ENCODE measurements at places on chromosomes 12 and 14. TPM values are rescaled to one million over a fixed set of nuclear protein-coding genes. Genes with fewer than 3 reads are reported as not detected.

Gene KERA
- total RNA-seq, result not detected

Gene AICDA
- not detected for total RNA-seq

Gene CLBA1
- total RNA-seq, result 13.9 TPM

Gene CEP128
- 5.7 TPM for total RNA-seq

Gene OTX2
- not detected for total RNA-seq

Gene CD4
- total RNA-seq, result not detected

Gene SCAF11
- 67.5 TPM for total RNA-seq

Gene C12orf54
- total RNA-seq, result not detected

Gene MANSC1
- total RNA-seq, result 4.3 TPM

Gene B4GALNT3
- total RNA-seq, result 1.0 TPM

Gene FAM186B
- total RNA-seq, result 0.16 TPM

Gene FOXG1
- total RNA-seq, result 0.17 TPM

Gene SRSF5
- total RNA-seq, result 331 TPM

Gene COX8C
- total RNA-seq, result not detected

Gene GPR135
- total RNA-seq, result 0.96 TPM

Gene LMNTD1
- total RNA-seq, result not detected

Gene DEPDC4
- total RNA-seq, result 1.4 TPM

Gene TMEM132C
- not detected for total RNA-seq

Gene KCNJ8
- total RNA-seq, result 0.34 TPM

Gene NGB
- not detected for total RNA-seq

Gene NAV3
- total RNA-seq, result 11.0 TPM

Gene ZDHHC22
- total RNA-seq, result 0.11 TPM

Gene NOS1
- 0.54 TPM for total RNA-seq

Gene CBLN3
- total RNA-seq, result 1.4 TPM

Gene KRT71
- total RNA-seq, result not detected

Gene CALM1
- total RNA-seq, result 326 TPM

Gene IRAK3
- 0.14 TPM for total RNA-seq

Gene CCDC175
- total RNA-seq, result not detected

Gene TPPP2
- not detected for total RNA-seq

Gene TAS2R43
- total RNA-seq, result not detected

Gene MYO1A
- 0.17 TPM for total RNA-seq

Gene LRIG3
- 6.0 TPM for total RNA-seq

Gene ADGRD1
- total RNA-seq, result 0.62 TPM

Gene SLC24A4
- 0.14 TPM for total RNA-seq

Gene CCDC85C
- total RNA-seq, result 37.3 TPM

Gene SBNO1
- total RNA-seq, result 27.7 TPM

Gene CARMIL3
- total RNA-seq, result 0.64 TPM

Gene NRL
- 1.2 TPM for total RNA-seq

Gene BBS10
- total RNA-seq, result 5.2 TPM

Gene RAPGEF3
- 0.72 TPM for total RNA-seq

Gene AQP6
- not detected for total RNA-seq

Gene RBP5
- not detected for total RNA-seq

Gene PRB2
- not detected for total RNA-seq

Gene CFAP54
- total RNA-seq, result 0.91 TPM

Gene USP44
- total RNA-seq, result not detected

Gene RPL10L
- not detected for total RNA-seq

Gene RNF10
- total RNA-seq, result 101 TPM

Gene EEA1
- 9.3 TPM for total RNA-seq

Gene SLCO1C1
- not detected for total RNA-seq
